ENCODE measurements at places on chromosomes 3 and 15.

DNA sequence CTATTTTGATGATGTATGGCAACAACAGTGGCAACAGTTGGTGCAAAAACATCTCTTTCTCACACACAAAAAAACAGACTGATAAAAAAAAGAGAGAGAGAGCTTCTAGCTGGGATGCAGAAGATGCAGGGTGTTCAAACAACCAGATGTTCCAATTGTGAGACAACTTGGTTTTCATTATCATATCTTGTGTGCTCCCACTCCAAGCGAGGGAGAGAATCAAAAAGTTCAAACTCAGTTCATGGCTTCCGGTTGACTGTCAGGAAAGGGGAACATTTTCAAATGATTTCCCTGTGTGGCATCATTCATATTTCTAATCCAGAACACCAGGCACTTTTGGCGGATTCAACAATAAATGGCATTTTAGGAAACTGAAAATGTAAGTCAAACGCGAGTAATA lies 72.1 kb downstream of the RSL24D1 start:
- no peak for DNase-seq

GRCh38 chr15:74616366-74616939 lies 817 bp downstream of the CLK3 start:
- DNase-seq = no peak

GRCh38 chr15:64132217-64132616 lies 19.3 kb upstream of the SNX22 start:
- no peak for DNase-seq

DNA sequence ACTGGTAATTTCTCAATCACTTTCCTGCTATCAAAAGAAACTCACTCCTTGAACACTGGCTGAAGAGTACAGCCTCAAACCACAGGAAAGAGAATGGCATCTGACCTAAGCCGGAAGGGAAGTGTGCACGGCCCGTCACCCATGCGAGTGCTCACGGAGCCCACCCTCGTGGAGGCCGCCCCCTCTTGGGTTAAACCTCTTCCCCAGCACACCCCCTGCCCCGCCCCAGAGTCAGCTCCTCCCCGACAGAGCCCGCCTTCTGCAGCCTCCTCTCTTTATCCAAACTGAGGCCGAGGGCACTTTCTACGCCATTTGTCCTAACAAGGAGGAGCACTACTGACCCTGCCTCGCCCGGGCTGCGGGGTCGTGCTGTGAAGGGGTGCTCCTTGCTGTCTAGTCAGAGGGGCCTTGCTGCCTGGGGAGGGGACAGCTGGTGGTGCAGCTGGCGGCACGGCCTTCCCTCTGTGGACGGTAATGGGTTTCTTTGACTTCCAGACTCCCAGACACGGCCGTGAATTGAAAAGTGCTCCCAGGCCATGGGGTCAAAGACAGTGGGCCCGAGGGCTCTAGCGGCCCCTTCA lies 137.7 kb downstream of the NSMCE3 start:
- peak; percentile 87 for DNase-seq

- DNase-seq = no peak
Observed at GRCh38 chr3:96831175-96831574, 16.8 kb downstream of the EPHA6 start.

- no peak for DNase-seq
Observed at GRCh38 chr3:111744611-111745010, 114.5 kb upstream of the PHLDB2 start.

DNA sequence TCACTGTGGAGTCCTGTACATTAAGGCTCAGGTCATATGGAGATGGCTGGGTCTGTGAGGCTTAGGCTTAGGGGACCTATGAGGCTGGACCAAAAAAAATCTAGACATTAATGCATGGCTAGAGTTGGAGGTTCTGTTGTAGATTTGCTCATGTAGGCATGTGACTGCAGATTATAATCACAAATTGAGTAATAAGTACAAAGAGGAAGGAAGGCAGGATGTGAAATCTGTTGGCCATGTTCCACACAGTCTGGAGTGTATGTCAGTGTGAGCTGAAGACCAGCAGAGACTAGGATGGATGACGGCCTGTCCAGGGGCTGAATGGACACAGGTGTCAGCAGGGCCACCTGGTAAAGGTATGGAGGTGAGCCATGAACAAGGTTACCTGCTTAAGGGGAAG lies at the start of gene ST3GAL6:
ST3GAL6 (plus strand) TSS at position 265 of the 400 bp plus-strand sequence. CDS start 5,101 bp downstream, outside the sequence.
- DNase-seq = no peak

GRCh38 chr3:86890741-86891396 lies 100.1 kb downstream of the VGLL3 start:
- DNase-seq = no peak

DNA sequence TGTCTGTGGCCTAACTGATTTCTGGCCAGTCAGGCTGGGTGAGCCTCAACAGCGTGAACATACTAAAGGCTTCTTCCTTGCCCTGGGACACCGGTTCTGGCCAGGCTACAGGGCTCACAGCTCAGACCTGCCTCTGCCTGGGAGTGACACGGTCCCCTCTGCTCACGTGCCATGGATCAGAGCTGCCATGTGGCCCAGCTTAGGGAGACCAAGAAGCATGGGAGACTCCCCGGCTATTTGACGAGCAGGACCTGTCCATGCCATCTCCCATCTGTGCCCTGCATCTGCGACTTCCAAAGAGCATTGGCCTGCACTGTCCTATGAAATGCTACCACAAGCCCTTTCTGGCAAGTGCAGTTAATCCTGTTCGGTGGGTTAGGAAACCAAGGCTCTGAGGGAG lies 57.4 kb downstream of the APBA2 start:
- peak; percentile 71 for DNase-seq

DNA sequence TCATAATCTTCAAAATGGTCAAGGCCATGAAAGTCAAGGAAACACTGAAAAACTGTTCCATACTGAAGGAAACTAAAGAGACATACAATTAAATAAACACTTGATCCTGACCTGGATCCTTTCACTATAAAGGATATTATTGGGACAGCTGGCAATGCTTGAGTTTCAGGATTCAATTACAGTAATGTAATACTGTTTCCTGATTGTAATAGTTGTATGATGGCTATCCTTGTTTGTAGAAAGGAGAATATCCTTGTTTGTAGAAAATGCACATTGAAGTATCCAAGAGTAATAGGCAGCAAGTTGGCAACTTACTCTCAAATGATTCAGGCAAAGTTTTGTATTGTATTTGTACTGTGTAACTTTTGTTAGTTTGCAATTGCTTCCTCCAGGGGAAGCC lies 4.6 kb downstream of the CIDEC start:
- no peak for DNase-seq

DNA sequence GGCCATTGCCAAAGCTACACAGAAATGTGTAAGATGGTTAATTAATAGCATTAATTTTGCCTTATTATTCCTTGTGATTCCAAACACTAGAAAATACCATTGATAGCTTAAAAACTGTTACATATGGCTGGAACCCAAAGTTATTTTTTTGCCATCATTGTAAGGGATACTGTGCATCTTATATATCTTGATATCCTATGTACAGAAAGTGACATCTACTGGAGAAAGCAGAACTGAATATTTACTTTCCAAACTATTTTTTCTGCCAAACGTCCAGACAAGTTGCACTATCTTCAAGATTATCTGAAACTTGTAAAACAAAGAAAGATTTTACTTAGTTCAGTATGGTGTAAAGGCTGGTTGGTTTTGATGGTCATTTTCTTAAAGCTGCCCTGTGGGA lies 33.3 kb upstream of the MEIS2 start:
- DNase-seq = no peak

DNA sequence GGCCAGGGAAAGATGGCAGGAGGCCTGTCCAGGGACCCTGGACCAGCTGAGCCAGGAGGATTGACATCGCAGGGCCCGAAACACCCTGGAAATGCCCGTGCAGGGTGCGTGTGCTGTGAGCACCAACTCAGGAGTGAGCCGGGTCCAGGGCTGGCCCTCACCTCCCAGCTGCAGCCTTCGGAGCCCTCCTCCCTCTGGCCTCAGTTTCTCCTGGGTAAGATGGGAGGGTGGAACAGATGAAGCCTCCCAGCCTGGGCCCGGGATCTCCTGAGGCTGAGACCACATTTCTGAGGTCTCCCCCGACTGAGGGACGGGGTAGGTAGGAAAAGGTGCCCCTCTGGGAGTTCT lies 5.3 kb upstream of the CALML4 start:
- DNase-seq = no peak

DNA sequence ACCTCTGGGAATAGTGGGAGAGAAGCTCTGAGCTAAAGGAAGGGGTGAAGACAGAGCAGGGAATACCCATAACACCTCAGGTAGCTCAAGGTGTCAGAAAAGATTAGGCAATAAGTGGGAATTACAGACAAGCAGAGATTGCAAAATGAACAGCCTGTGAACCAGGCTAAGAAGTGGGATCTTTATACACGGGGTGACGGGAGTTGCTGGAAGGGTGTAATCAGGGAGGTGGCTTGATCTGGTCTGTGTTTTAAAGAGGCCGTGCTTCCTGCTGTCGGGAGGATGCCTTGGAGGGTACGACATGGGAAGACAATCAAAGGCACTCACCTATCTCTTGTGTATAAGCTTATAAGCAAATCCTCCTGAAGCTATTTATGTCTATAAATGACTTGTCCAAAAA lies 216.3 kb downstream of the CLSTN2 start:
- DNase-seq = no peak

- no peak for DNase-seq
Observed at GRCh38 chr3:77001062-77001701, 38.7 kb upstream of the ROBO2 start.

DNA sequence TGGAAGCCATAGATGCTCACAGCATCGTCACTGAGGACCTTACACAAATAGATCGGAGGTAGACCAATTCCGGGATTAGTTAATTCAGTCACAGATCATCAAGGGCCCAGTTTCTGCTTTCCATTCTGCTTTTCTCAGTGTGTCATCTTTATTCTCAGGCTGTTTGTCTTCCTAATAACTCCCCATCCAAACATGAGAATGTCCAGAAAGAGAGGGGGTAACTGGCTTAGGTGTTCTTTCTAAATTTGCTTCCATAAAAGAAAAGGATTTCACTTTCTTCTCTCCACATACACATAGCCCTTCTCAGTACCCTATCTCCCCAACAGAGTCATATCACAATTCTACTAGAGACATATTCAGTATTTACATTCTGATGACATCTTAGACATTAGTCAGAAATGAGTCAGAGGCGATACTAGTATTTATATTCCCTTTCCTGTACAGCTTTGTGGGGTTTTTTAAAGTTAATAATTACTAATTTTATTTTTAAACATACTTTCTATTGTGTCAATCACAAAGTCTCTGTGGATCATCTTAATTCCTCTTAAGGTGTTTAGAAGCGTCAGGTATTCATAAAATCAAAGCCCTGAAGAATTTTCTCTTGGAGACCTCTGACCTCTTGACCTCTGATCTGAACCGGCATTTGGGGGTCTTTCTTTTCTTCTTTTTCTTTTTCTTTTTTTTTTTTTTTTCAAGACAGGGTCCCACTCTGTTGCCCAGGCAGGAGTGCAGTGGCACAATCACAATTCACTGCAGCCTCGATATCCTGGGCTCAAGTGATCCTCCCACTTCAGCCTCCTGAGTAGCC lies 24.3 kb upstream of the IL12A start:
- DNase-seq = no peak

DNA sequence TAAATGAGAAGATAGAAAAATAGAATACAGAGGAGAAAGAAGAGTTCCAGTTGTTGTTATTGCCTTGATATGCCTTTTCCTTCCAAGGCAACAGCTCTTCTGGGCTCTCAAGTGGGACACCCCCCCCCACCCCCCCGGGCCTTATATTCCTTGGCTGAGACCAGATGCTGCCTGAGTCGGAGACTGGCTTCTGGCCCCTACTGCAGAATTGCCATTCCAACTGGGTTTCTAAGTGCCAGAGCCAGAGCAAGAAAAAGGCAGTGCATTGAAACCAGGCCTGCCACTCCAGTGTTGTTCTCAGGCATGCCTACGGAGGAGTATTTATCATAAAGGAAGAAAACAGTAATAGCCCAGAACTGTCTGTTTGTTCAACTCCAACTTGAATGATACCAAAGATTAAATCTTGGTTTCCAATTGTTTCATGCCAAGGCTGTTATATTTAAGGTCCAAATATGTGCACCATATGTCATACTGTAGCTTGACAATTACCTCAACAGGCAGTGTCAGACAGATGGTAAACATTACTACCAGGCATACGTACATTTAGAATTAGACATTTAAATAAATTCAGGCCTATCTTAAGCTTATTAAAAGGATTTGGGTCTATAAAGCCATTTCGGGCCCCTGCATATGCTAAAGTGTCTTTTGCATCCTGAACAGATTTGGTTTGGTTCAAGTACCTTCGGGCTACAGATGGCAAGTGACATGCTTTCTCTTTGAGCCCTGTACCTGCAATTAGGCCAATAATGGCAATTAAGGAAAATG lies 209.9 kb upstream of the SEMA6D start:
- DNase-seq = no peak

- no peak for DNase-seq
Observed at GRCh38 chr3:172296975-172297332, 151.3 kb downstream of the GHSR start.

DNA sequence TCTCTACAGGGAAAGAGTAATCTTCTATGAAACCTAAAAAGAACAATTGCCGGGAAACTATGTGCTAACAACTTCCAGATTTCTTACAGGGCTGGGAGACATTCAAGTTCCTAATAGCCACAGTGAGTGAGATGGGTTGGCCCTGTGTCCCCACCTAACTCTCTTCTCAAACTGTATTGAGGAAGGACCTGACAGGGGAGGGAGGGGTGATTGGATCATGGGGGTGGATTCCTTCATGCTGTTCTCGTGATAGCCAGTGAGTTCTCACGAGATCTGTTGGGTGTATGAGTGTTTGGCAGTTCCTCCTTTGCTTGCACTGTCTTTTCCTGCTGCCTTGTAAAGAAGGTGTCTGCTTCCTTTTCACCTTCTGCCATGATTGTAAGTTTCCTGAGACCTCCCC lies 958.7 kb downstream of the AGBL1 start:
- no peak for DNase-seq

DNA sequence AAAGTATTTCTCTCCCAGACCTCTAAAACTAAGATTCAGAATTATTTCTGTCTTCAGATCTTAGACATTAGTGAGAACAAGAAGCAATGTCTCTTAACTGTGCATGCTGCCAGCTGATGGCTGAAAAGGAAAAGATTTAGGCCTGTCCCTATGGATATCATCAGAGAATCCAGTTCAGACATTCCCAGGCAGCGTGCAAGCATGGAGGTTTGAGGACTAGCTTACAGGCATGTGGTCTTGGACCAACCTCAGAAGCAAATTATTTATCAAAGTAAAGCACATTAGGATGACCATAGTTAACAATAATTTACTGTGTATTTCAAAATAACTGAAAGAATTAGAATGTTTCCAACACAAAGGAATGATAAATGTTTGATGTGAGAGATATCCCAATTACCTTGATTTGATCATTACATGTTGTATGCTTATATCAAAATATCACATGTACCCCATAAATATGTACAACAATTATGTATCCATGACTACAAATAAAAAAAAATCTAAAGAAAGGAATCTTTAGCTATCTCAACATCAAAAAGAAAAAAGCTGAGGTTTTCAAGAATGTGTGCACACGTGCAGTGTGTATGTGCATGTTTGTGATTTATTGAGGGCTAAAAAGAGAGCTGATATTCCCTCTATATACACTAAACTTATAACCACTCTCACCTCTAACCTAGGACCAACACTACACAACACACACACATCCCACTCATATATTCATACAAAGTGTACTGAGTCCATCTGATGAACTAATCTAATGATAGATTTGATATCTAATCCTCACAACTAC lies 108.9 kb upstream of the THBS1 start:
- DNase-seq = no peak
